T-helper 22 cell (primary cell): ENCODE measurements at places on chromosomes 5 and 9.

DNA sequence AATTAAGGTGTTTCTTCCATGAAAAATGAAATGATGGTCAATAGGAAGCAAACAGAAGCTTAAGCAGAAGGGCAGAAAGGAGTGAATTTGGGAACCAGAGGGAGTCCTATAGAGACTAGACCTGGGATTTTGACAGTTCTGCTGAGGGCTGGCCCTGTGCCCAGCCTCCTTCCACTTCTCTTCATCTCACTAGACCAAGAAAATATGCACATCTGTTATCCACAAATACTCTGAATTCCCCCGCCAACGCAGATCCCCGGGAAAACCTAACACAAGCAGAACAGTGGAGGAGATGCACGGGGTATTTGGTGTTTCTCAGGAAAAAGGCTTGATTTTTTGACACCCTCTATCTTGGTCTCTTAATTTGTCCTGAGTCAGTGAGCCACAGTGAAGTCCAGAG is 22.7 kb downstream of the GRIA1 start:
- DNase-seq: no peak

GRCh38 chr5:158414780-158415179 is 555.8 kb upstream of the CLINT1 start:
- DNase-seq: no peak

- DNase-seq: no peak
Measured at GRCh38 chr5:82107267-82107666, 135.4 kb downstream of the ATG10 start.

GRCh38 chr5:140214831-140215230 is 39.8 kb downstream of the CYSTM1 start:
- no peak for DNase-seq

GRCh38 chr9:16184964-16185646 is 632.3 kb downstream of the CCDC171 start:
- DNase-seq: no peak

- no peak for DNase-seq
Measured at GRCh38 chr9:38226491-38226951, 157.5 kb upstream of the SHB start.

GRCh38 chr9:112162621-112163413 is 12.3 kb downstream of the SUSD1 start:
- no peak for DNase-seq

- no peak for DNase-seq
Measured at GRCh38 chr5:19734776-19735175, 253.2 kb downstream of the CDH18 start.
